ENCODE measurements at places on chromosomes 12 and 14.
A peak's percentile ranks its signal among the peaks of the same experiment; 100 is the strongest.

- DNase-seq, result peak; percentile 64
Measured at GRCh38 chr12:6961695-6962284, 8.7 kb downstream of the PHB2 start.

DNA sequence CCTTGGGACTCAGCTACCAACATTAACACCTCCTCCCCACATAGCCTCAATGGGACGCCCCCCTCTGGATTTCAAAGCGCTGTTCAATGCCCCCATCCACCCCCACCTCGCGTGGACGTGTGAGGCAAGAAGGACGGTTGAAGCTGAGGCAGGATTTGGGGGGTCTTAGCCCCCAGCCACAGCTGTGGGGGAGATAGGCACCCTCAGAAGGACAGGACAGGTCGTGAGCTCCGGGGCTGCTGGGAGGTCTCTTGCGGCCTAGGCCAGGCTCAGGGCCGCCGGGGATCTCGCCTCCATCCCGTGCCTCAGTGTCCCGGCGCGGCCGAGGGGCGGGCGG is 8.3 kb upstream of the SP7 start:
- DNase-seq, result no peak

DNA sequence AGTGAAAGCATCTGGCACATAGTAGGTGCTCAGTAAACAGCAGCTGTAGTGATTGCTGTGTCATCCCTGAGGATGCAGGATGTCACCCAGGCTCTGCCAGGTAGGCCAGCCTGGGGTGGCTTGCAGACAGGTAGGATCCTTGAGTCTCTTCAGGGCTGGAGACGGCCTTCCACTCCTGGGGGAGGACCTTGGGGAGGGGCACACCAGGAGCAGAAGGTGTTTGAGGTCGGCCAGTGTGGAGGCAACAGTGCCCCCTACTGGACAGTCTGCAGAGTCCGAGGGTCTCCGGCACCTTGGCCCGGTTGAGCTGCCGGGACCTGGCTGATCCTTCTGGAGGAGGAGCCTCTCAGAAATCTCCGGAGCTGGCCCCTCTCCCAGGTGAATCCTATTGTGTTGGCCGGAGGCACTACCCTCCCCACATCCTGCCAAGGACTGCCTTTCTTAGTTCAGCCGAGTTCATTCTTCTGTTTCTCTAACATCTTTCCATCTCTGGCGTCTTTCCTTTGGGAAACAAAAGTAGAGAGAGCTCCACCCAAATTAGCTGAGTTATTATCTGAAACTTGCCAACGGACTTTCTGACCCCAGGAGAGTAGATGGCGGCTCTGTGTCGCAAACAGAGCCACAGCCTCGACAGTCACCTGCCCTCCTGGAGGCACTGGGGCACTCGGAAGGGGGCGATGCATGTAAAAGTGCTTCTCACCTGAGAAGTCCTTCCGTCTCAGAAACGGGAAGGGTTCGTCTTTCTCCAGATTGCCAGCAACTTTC is 41.8 kb upstream of the CLMN start:
- no peak for DNase-seq

DNA sequence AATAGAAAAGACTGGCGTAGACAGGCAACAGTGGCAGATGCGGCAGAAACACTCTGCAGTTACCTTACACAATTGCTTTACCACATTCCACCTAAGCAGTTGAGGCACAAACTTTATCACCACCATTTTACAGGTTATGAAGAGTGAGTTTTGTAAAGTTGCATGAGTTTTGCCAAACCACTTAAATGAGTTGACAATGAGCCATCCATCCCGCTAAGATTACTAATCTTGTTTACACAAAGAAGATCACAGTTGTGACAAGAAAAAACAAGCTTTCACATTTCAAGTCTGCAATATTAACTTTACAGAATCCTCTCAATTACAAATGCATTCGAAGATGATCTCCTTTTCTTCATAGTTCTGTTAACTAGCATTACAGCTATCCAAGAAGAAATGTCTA is 1.8 kb downstream of the TMCC3 start:
- DNase-seq, result no peak

DNA sequence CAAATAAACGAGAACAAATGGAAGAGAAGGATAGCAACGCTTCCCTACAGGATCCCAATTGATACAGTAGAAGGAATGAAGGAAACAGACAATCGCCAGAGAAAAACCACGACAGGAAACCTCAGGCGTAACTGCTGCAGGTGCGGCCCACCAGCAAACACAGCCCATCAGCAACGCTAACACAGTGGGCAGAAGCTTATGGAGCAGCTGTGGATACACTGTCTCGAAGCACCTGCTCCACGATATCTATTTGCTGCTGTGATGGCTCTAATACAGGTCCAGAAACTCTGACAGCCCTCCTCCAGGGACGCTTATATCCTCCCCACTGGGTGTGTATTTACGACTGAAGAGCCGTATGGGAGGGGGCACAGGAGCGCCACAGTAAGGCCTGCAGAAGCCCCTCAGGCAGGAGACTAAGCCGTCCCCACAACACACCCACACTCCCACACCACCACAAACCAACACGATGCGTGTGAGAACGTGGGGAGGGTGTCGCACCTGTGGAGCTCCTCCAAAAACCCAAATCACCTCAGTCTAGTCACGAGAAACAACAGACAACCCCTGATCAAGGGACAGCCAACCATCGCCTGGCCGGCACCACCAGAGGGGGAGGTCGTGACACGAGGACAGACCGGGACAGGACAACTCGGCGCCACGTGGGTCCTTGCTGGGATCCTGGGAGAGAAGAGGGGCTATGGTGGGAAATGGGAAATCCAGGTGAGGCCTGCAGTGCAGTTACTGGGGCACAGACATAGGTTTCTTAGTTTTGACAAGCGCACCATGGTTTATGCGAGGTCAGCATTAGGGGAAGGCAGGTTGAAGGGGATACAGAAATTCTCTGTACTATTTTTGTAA is 24.0 kb downstream of the POLE start:
- DNase-seq, result no peak

DNA sequence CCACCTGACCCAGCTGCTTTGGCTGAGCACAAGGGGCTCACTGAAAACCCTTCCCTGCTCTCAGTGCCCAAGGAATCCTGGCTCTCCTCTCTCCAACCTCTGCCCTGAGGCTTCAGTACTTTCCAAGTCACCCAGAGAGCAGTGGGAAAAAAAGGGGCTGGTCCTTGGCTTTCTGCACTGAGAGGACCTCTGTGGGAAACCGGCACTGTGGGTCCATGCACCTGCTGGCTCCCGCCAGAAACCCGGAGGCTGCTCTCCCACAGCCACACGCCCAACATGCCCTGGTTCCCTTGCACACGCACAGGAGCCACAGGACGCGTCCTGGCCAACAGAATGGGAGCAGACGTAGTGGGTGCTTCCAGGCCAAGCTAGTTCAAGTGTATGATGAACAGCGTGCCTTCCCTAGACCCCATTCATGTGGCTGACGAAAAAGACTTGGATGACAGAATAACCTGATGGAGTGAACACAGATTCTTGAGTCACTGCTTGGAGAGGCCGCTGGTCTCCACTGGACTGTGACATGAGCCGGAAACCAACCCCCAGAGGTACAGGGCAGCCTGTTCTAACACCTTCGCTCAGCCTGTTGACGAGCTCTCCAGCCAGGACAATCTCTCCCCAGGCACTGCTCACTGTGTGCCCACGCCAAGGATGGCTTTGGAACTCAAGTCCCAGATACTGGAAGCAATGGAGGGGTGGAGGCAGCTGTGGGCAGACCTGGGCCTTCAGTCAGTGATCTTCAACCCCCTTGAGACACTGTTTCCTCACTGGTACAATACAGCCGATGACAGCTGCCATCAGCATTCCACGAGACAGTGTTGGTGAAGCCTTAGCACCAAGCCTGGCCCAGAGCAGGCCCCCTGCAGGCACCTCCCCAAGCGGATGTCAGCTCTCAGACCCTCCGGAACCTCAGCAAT is 87.7 kb downstream of the ITPK1 start:
- no peak for DNase-seq

- DNase-seq, result no peak
Measured at GRCh38 chr12:132230381-132230780, 86.1 kb downstream of the NOC4L start.

- no peak for DNase-seq
Measured at GRCh38 chr12:66273147-66273546, 29.1 kb upstream of the HELB start.

DNA sequence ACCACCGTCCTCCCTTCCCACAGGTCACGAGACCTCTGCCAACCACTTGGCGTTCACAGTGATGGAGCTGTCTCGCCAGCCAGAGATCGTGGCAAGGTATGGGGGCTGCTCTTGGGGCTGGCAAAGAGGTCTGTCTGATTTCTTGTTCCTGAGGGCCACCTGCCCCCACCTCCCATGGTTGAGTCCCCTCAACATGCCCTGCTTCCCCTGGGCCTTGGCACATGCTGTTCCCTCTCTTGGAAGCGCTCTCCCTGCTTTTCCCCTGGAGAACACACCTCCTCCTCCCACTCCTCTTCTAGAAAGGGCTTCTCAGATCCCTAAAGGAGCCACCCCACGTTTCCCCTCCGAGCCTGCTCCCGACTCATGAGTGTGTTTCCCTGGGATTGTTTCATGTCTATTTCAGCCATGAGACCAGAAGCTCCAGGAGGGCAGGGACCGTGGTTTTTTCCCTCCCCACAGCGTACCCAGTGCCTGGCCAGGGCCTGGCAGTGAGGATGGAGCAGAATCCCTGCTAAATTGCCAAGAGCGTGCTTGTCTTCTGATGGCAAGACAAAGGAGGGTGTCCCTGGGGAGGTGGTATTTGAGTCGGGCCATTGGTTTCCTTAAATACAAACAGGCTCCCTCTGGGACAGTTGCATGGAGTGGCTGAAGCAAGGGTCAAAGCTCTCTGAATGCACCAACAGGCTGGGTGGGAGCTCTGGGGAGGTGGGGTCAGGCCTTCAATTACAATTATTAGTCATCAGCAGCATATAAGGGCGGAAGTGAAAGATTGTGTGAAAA is 34.1 kb downstream of the CYP46A1 start:
- peak; percentile 42 for DNase-seq

- DNase-seq, result no peak
Measured at GRCh38 chr12:106248846-106249371, 1.1 kb upstream of the CKAP4 start.

DNA sequence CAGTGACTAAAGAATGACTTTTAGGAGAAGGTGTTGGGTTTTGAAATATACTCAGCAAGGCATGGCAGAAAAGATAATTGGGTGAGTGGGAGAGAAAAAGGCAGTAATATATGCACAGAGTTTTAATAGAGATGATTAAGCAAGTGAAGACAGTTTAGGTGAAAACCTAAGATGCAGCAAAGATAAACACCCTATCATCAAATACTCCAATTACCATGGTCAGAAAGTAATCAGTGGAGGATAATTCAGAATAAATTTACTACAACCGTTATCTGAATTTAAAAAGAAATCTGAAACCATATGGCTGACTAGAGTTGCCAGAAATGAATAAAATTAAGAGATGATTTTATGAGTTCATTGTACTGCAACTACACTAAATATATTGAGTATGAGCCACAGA is 26.8 kb downstream of the NAA30 start:
- no peak for DNase-seq

GRCh38 chr12:55624056-55624455 is 12.6 kb upstream of the OR10P1 start:
- DNase-seq, result no peak

GRCh38 chr12:100216337-100216736 is 15.7 kb downstream of the ACTR6 start:
- DNase-seq, result no peak

DNA sequence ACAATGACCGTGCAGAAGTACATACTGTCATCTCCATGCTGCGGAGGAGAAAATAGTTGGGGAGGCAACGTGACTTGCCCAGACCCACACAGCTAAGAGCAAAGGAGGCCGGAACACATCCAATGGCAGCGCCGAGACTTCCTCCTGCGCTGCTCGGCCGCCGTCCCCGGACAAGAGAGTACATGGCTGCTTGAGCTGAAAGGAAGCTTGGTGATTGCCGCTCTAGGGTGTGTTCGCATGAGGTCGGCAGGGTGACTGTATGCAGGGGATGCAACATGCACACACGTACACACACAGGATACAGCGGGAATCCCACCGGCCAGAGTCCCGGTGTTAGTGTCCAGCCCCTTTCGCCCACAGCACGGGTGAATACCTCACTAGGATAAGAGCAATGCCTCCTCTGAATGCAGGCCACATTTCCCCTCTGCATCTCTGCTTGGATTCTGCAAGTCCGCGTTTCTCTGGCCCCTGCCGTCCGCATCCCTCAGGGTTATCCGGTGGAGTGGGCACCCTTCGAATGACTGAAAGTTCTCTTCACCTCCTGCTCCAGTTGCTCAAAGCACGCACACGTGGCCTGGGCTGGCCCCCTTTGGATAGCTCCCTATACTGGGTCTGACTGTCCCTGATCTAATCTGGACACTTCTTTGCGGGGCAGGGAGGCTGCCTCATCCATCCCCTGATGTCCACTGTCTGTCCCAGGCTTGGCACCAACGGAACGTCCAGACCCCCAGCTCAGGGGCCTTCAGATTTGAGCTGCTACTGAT is 78.8 kb downstream of the GSC start:
- no peak for DNase-seq

Measured in NCI-H187 (cell line).